CD4-positive, alpha-beta T cell (primary cell): ENCODE measurements at places on chromosomes 1 and 21. TPM values are rescaled to one million over a fixed set of nuclear protein-coding genes. Genes with fewer than 3 reads are reported as not detected.

GRCh38 chr1:194367121-194367520, 1180.7 kb upstream of the B3GALT2 start:
- H3K4me1 ChIP-seq, result no peaks in the 10 kb centered on the region
- H3K27me3 ChIP-seq, result no peaks in the 10 kb centered on the region
- no peaks in the 10 kb centered on the region for H3K36me3 ChIP-seq
- H3K27ac ChIP-seq, result no peak overlapping the region
- no peak overlapping the region for H3K4me3 ChIP-seq

Gene LIN28A
- not detected for total RNA-seq

Gene ZNF670
- 0.16 TPM for total RNA-seq

DNA sequence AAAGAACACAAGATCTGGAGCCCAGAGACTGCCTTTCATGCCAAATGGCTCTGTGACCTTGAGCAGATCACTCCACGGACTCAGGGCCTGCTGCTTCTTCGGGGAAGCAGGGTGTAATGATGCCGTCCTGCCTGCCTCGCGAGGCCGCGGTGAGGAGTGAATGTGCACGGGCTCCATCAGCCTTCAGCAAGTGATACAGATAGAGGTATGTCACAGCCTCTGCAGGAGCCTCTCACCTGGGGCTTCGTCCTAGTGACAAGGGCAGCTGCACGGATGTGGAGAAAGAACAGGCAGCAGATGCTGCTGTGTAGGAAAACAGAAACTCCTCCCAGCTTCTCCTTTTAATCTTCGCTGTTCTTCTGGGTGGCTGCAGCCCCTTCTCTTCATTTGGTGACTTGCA, 127.5 kb downstream of the KCNN3 start:
- no peaks in the 10 kb centered on the region for H3K27me3 ChIP-seq
- DNase-seq, result no peak
- H3K36me3 ChIP-seq, result no peaks in the 10 kb centered on the region
- no peak overlapping the region for H3K27ac ChIP-seq
- no peak overlapping the region for H3K4me3 ChIP-seq
- peaks cover 36% of the 10 kb centered on the region for H3K4me1 ChIP-seq

DNA sequence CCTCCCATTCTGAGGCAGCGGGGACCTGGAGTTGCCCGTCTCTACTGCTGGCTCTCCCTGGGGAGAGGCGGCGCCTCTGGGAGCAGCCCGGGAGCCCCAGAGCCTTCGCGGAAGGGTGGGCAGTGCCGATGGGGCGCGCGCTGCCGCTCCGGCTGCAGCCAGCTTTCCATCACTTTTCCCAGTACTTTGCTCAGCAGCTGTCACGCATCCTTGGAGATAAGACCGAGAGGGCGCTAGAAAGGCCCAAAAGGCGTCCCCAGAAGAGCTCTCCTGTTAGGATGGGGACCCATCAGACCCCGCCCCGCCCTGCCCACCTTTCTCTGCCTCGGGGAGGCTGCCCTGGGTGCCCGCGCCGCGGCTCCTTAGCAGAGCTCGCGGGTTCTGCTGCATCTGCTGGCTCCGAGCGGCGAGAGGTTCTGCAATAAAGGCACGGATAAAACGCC, 534 bp downstream of the KCNH1 start:
- H3K4me3 ChIP-seq, result peak overlapping the region; percentile 51
- H3K27ac ChIP-seq, result no peak overlapping the region
- H3K27me3 ChIP-seq, result peaks cover 22% of the 10 kb centered on the region

DNA sequence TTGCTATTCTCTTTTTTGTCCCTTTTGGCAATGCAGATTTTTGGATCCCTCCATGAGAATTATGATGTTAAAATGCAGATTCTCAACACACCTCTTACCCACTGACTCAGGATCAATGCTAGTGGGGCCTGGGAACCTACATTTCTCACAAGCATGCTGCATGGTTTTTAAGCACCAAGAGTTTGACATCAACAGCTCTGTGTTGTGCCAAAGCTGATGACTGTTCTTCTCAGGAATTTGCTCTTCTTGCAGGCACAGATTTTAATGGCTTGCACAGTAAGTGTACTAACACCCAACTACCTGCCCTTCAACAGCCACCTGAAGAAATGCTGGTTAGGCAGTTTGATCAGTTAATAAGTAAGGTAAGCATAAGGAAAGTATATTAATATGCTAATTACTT, 468.7 kb downstream of the PTBP2 start:
- no peak overlapping the region for H3K27ac ChIP-seq
- no peaks in the 10 kb centered on the region for H3K4me1 ChIP-seq
- peaks cover 11% of the 10 kb centered on the region for H3K36me3 ChIP-seq
- no peak for DNase-seq

DNA sequence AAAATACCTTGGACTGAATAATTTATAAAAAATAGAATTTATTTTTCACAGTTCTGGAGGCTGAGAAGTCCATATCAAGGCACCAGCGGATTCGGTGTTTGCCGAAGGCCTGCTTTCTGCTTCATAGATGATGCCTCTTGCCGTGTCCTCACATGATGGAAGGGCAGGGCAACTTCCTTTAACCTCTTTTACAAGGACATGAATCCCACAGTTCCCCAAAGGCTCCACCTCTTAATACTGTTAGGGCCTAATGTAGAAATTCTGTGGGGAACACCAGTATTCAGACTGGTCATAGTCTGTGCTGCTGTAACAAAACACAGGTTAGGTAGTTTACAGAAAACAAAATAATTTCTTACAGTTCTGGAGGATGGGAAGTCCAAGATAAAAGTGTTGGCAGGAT, 25.9 kb downstream of the DYRK1A start:
- no peaks in the 10 kb centered on the region for H3K27me3 ChIP-seq
- H3K27ac ChIP-seq, result no peak overlapping the region
- H3K4me1 ChIP-seq, result peaks cover 72% of the 10 kb centered on the region
- DNase-seq, result no peak

- no peak for DNase-seq
- peaks cover 61% of the 10 kb centered on the region for H3K27me3 ChIP-seq
- no peak overlapping the region for H3K27ac ChIP-seq
- H3K4me1 ChIP-seq, result no peaks in the 10 kb centered on the region
These were observed 151.8 kb downstream of the PTPRU start for GRCh38 chr1:29388170-29388569.

Gene CCDC185
- total RNA-seq, result not detected

GRCh38 chr1:185539277-185539943, 194.8 kb upstream of the HMCN1 start:
- H3K36me3 ChIP-seq, result no peaks in the 10 kb centered on the region
- H3K4me3 ChIP-seq, result no peak overlapping the region
- H3K4me1 ChIP-seq, result peaks cover 6% of the 10 kb centered on the region
- DNase-seq, result no peak
- H3K27me3 ChIP-seq, result no peaks in the 10 kb centered on the region

- H3K4me1 ChIP-seq, result no peaks in the 10 kb centered on the region
- H3K36me3 ChIP-seq, result no peaks in the 10 kb centered on the region
- no peak for DNase-seq
- H3K4me3 ChIP-seq, result no peak overlapping the region
- H3K27me3 ChIP-seq, result no peaks in the 10 kb centered on the region
These were observed 115.4 kb downstream of the TRABD2B start for GRCh38 chr1:47881505-47882442.

Gene MSH4
- total RNA-seq, result 0.31 TPM

Gene SPATA45
- not detected for total RNA-seq

- DNase-seq, result no peak
- peaks cover 10% of the 10 kb centered on the region for H3K36me3 ChIP-seq
- peaks cover 15% of the 10 kb centered on the region for H3K4me1 ChIP-seq
- H3K4me3 ChIP-seq, result peak overlapping the region; percentile 97
- H3K27ac ChIP-seq, result peak overlapping the region; percentile 96
These were observed 602 bp upstream of the UFC1 start for GRCh38 chr1:161153176-161153575.

- H3K4me3 ChIP-seq, result no peak overlapping the region
- H3K27ac ChIP-seq, result no peak overlapping the region
- H3K36me3 ChIP-seq, result peaks cover 31% of the 10 kb centered on the region
- DNase-seq, result no peak
- H3K4me1 ChIP-seq, result no peaks in the 10 kb centered on the region
These were observed 4.2 kb upstream of the ANGPTL7 start for GRCh38 chr1:11184973-11185372.

DNA sequence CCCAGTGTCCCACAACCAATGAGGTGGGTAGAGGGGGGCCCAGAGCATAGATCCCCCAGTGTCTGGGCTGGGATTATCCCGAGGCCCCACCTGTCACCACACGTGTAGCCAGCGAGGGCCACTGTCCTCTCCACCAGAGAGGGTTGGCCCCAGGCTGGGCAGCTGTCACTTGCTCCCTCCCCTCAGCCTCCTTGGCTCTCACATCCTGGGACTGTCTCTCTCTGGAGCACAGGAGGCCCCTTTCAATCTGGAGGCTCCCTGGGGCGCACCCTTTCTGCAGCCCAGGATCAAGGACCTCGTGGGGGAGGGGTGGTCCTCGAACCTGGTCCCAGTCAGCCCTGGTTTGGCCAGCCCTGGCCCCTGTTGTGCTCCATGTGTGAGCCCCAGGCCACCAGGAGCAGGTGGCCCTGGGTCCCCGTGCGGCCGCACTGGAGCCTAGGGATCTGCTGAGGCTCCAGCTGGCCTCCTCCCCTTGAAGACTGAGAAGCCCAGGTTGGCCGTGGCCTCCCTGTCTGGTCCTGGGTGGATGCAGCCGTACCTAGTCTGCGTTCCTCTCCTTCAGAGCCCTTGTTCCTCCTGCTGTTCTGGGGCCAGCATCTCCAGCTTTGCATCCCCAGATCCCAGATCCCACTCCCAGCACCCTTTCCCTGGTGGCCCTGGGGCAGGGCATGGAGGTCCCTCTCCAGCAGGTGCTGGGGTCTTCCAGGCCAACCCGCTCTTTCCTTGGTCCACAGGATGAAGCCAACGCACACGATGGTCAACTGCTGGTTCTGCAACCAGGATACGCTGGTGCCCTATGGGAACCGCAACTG, 6.7 kb downstream of the TMEM201 start:
- H3K4me1 ChIP-seq, result peaks cover 26% of the 10 kb centered on the region
- no peak overlapping the region for H3K4me3 ChIP-seq
- H3K27ac ChIP-seq, result no peak overlapping the region
- H3K27me3 ChIP-seq, result no peaks in the 10 kb centered on the region

DNA sequence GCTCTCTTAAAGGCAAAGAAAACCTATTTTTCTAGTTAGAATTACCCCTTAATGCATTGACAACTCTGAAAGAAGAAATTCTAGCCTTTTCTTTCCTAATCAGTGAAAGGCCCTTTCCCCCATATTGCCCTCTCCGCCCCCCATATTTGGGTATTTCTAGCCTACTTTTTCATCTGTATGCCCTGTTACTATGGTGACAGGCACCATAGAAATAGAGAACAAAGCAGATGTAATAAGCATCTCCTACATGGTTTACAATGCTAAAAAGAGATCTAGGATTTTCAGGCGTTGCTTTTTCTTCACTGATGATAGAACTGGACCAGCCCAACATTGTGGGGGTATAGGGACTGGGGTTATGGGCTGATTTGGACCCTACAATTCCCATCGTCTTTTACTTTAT, 14.5 kb downstream of the LRRC8B start:
- no peak overlapping the region for H3K27ac ChIP-seq
- DNase-seq, result no peak
- no peaks in the 10 kb centered on the region for H3K27me3 ChIP-seq
- no peak overlapping the region for H3K4me3 ChIP-seq
- peaks cover 2% of the 10 kb centered on the region for H3K4me1 ChIP-seq
- H3K36me3 ChIP-seq, result peaks cover 3% of the 10 kb centered on the region

Gene MASP2
- total RNA-seq, result 0.53 TPM

DNA sequence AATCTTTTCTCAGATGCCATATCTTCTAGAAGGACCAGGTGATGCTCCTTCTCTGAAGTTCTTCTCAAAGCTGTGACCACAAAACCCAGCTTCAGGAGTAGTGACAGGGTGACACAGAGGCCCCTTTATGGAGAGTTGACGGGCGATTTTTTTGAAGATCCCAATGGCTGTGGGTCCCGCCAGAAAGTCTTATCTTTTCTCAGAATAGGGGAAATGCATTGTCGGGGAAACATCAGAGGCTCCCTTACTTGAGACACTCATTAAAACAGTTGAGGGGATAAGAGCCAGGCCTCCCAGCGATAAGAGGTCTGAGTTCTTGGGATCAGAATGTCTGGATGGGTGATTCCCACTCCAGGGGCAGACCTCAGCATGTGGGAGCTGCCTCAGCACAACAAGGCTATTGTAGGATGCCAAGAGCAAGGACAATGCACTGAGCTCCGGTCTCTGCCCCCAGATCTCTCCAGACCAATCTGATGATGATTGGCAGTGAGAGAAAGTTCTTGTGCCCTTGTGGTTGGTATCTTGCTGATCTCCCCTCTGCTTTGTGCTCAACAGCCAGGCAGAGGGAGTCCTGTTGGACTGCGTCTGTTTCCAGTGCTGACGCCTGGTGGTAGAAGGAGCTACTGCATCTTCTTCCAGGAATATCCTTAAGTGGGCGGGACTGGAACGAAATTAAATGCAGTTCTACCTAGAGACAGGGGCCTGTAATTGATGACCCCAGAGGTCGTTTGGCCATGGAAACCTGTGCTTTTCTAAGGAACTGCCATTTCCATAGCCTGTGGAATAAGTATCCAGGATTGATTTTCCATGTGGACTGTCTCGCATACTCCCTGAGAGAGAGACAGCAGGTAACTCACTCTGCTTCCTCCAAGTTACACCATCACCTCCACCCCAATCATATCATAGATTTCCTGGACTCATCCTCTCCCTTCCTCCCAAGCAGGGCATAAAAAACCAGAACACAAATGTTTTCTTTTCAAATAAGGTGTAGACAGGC, 6.8 kb upstream of the ACKR1 start:
- no peak overlapping the region for H3K4me3 ChIP-seq
- no peak overlapping the region for H3K27ac ChIP-seq
- no peaks in the 10 kb centered on the region for H3K36me3 ChIP-seq
- no peaks in the 10 kb centered on the region for H3K4me1 ChIP-seq

GRCh38 chr1:3103967-3104677, 35.1 kb downstream of the PRDM16 start:
- H3K27ac ChIP-seq, result no peak overlapping the region
- DNase-seq, result no peak
- H3K27me3 ChIP-seq, result peaks cover 2% of the 10 kb centered on the region
- no peak overlapping the region for H3K4me3 ChIP-seq

GRCh38 chr21:42847051-42847707, 32.2 kb downstream of the WDR4 start:
- no peak for DNase-seq
- no peaks in the 10 kb centered on the region for H3K4me1 ChIP-seq
- no peak overlapping the region for H3K4me3 ChIP-seq
- H3K36me3 ChIP-seq, result peaks cover 64% of the 10 kb centered on the region
- no peaks in the 10 kb centered on the region for H3K27me3 ChIP-seq

- H3K27me3 ChIP-seq, result peaks cover 6% of the 10 kb centered on the region
- no peaks in the 10 kb centered on the region for H3K4me1 ChIP-seq
- H3K27ac ChIP-seq, result no peak overlapping the region
- no peaks in the 10 kb centered on the region for H3K36me3 ChIP-seq
- no peak overlapping the region for H3K4me3 ChIP-seq
These were observed 44.6 kb upstream of the SIM2 start for GRCh38 chr21:36654324-36654723.

Gene LEFTY2
- not detected for total RNA-seq

Gene BATF3
- total RNA-seq, result 0.92 TPM

DNA sequence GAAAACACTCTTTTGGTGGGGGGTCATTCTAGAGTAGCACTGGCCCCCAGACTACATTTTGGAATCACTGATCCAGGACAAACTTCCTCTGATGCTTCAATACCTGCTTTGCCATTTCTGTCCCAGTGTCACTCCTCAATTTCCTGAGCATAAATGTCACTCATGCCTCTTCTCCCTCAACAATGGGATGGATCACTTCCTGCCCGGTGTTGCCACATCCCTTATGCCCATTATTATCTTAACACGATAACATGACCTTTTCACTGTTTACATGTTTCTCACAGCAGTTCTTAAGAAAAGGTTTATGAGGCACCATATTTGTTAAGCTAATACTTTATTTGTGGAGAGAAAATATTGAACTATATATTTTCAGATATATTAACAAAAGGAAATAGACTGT, 3.9 kb upstream of the ITLN1 start:
- no peak for DNase-seq
- no peak overlapping the region for H3K4me3 ChIP-seq
- H3K36me3 ChIP-seq, result no peaks in the 10 kb centered on the region
- peaks cover 9% of the 10 kb centered on the region for H3K27me3 ChIP-seq
